ENCODE measurements at places on chromosomes 4 and X. TPM values are rescaled to one million over a fixed set of nuclear protein-coding genes. Genes with fewer than 3 reads are reported as not detected.

SMPX gene
- 1.0 TPM for total RNA-seq

HTRA3 gene
- 53.9 TPM for total RNA-seq

APELA gene
- total RNA-seq = 2.0 TPM

SOWAHD gene
- not detected for total RNA-seq

HERC5 gene
- 5.0 TPM for total RNA-seq

FABP2 gene
- not detected for total RNA-seq

DOCK11 gene
- 26.9 TPM for total RNA-seq

AFAP1 gene
- 16.6 TPM for total RNA-seq

HTN3 gene
- not detected for total RNA-seq

AADAT gene
- 6.2 TPM for total RNA-seq

FIP1L1 gene
- total RNA-seq = 43.7 TPM

RASL11B gene
- not detected for total RNA-seq

ASIC5 gene
- total RNA-seq = not detected

MTNR1A gene
- total RNA-seq = not detected
